ENCODE measurements at places on chromosomes 2 and 18.

DNA sequence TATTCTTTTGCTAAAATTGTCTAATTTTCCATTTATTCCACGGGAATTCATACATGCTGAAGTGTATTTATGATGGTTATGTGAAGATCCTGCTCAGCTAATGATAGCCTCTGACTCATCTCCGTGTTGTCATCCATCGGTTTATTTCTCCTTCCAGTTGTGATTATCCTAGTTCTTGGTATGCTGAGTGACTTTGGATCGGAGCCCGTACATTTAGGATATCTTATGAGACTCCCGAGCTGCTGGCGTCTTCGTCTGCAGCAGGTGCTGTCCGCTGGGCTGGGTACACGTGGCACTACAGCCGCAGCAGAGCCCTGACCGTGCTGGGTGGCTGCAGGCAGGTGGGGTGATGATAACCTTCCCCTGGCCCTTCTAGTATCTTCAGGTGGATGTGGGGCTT is 40.1 kb upstream of the GALR1 start:
- DNase-seq: no peak

DNA sequence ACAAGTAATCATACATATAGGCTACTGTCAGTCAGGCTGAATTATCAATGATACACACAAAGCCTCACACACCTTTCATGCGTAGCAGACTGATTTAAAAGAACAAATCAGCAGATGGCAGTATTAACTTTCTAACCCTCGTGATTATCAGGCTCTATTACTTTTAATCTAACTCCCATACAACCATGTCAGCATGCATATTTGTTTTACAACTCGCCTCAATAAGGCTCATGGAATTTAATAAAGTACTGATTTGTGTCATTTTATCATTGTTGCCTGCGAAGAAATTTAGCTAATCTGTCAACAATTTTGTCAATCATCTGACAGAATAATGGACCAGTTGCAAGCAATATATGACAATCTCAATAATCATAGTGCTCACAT is 82.8 kb downstream of the SLC25A12 start:
- peak; percentile 61 for DNase-seq

GRCh38 chr18:57113799-57114420 is 33.0 kb upstream of the BOD1L2 start:
- DNase-seq: no peak

DNA sequence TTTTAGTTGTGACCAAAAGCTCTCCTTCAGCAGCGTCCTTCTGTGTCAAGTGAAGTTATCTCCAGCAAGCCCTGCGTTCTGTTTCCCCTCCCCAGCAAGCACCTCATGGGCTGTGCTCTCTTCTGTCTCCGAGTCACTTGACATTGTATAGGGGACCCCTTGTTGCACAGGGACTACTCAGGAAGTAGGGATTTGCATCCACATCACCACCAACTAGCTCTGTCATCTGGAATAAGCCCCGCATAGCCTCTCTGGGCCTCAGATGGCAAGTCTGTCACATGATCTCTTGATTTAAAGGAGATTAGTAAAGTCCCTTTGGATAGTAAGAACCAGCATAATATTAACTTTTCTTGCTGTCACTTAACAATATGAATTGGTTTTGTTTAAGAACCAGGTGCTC is 32.0 kb upstream of the STPG4 start:
- DNase-seq: peak; percentile 73

All from eye (tissue), 1 donor.